ENCODE measurements at places on chromosomes 5 and 9.

- DNase-seq, result no peak
Observed at GRCh38 chr5:42306287-42306686, 117.0 kb upstream of the GHR start.

DNA sequence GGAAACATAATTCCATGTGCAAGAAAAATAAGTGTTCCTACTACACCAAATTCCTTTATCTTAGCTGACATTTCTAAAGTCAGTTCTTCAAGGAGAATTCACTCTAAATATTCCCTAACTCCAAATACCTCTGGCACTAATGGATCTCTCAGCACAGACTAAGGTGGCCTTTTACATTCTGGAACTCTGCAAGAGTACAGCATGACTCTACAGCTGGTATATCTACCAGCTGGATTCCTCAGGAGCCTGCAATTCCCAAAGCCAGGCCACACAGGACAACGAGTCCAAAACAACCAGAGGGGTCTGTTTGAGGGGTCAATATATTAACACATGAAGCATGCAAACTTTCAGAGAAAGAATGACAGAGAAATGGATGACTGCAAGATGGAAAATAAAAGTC, 27.2 kb downstream of the TMEM245 start:
- no peak for DNase-seq

GRCh38 chr9:114137831-114138230, 17.5 kb upstream of the COL27A1 start:
- no peak for DNase-seq

GRCh38 chr9:134750450-134751155, 109.0 kb downstream of the COL5A1 start:
- DNase-seq, result no peak

GRCh38 chr5:64163746-64164145, 1.9 kb upstream of the RNF180 start:
- DNase-seq, result no peak

DNA sequence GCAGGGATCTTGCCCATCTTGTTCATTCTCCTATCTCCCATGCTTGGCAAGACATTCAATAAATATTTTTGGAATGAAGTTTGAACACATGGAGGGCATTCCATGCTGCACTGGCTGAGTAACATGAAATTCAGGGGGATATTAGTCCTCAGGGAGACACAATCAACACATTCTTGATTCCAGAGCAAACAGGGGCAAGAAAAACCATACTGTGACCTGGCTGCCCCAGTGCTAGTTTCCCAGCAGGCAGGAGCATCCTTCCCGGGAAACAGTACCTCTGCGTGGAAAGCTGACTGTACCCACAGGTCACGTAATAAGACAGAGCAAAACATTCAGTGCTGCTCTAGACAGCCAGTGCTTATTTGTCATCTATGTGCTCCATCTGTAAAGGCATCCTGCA, 66.3 kb upstream of the SPOCK1 start:
- DNase-seq, result no peak

DNA sequence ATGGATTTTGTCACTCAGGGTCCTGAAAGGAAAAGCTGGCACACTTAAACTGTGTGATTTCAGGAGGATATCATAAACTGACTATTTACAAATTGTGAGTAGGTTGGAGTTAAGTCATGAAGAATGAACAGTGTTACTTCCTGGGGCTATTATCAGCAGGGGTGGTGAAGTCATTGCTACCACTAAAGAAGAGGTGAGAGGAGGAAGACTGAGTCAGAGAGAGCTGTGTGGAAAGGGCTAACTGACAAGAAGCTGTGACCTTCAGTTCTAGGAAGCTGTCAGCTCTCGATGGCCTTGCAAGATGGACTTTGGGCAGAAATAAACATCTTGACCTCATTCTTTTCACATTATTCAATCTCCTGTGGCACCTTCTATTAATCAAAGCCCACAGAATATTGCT, 72.3 kb upstream of the STARD4 start:
- DNase-seq, result no peak

DNA sequence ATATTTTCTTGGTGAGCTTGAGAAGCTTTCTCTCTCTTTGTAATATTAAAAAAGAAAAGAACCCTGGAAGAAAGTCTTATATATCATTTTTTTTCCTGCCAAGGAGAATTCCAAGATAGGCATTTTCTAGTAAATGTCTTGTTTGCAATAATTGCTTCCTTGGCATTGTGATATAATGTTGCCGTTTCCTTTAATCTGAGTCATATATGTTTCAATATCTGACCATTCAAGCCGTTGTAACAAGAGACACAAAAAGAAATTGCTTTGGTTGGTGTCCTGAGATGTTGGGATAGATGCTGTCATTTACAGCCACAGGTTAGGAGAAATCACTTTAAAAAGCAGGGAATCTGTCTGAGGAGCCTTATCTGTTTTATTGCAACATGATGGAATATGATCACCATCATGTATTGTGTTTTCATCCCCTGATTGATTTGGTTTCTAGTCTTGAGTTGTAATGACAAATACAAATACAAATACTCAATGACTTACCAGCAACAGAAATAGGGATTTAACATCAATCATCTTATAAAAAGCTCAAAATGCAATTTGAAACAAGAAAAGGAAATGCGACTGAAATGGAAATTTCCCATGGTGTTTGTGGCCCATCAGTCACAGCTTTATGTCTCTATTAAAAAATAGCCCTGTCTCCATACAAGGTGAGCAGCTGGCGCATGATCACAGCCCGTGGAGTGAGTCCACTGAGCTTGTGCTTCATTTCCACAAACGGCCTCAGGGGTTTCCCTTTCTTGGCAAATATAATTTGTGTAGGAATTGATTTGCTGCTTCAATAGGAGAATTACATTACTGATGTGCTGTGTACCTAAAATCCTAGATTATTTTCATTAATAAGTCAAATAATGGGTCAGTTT, 250.1 kb upstream of the TRPC7 start:
- DNase-seq, result no peak

- no peak for DNase-seq
Observed at GRCh38 chr5:59766427-59767210, 126.9 kb downstream of the PDE4D start.

GRCh38 chr5:86617309-86617755, 409 bp upstream of the COX7C start:
- no peak for DNase-seq

DNA sequence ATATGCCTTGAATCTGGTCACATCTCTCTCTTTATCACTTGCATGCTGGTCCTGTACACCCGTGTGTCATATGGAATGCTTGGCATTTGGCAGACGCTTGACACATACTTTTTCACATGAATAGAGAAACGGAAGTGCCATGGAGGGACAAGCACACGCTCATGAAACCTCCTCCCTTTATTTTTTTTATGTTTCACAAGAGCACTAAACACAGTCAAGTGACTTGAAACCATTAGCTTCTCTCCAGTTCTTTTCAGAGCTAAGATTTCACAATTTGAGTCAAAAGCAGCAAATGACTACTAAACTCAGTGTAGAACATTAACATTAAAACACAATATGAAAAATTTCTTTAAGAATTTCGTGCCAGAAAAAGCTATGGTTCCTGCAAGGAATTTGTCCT, 151.1 kb downstream of the DOCK2 start:
- DNase-seq, result peak; percentile 21

- no peak for DNase-seq
Observed at GRCh38 chr5:132754947-132755346, 7.7 kb downstream of the CCNI2 start.

DNA sequence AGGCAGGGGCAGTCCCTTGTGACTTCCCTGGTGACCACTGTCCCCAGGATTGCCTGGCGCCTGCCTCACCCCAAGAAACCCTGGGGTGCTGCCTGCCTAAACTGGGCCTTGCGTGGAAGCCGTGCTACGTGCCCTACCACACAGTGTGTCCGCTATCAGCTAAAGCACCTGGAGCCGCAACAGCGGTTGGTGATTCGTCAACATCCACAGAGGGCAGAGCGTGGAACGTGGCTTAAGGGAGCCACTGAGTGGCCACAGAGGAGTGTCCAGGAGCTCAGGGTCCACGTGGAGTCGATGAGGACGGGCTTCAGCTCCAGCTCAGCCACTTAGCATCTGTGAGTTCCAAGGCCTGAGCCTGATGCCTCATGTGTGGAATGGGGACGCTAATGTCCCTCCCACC, 25.3 kb downstream of the LAMC3 start:
- no peak for DNase-seq

GRCh38 chr9:68703672-68704071, 1.4 kb upstream of the PIP5K1B start:
- no peak for DNase-seq

DNA sequence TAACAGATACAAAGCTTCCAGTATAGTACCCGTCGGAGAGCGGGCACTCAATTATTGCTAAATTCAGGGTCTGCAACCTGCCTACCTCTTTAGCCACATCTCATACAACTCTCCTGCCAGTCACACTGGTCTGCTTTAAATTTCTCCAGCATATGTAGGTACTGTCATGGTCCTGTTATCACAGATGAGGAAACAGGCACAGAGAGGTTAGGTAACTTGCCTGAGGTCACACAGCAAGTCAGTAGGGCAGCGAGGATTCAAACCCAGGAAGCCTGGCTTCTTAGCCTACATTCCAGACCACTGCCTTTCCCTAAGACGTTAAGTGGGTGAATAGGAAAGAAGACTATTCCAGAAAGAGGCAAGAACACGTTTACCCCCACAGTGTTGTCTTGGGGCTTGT, 186.0 kb upstream of the NFIB start:
- no peak for DNase-seq

GRCh38 chr5:43161244-43161643, 30.8 kb upstream of the NIM1K start:
- peak; percentile 23 for DNase-seq

- no peak for DNase-seq
Observed at GRCh38 chr9:134420281-134420845, 94.1 kb downstream of the RXRA start.

- no peak for DNase-seq
Observed at GRCh38 chr9:125536776-125537175, 170.2 kb downstream of the MAPKAP1 start.

DNA sequence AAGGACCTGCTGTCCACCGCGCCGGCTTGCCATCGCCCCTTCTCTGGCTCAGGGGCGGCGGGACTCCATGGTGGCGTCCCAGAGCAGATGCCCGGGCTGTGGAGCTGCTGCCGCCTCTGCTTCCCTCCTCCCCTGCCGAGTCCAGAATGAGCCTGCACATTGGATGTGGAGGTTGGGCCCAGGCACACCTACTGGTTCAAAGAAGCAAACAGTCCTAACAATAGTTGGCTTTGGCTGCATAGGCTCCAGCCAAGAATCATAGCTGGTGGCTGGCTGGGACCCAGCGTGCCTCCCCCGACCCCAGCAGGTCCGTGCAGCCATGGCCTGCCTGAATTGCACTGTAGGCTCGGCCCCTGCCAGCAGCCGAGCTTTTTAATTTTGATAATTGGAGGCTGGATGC, 25.8 kb downstream of the ADAMTSL2 start:
- no peak for DNase-seq

DNA sequence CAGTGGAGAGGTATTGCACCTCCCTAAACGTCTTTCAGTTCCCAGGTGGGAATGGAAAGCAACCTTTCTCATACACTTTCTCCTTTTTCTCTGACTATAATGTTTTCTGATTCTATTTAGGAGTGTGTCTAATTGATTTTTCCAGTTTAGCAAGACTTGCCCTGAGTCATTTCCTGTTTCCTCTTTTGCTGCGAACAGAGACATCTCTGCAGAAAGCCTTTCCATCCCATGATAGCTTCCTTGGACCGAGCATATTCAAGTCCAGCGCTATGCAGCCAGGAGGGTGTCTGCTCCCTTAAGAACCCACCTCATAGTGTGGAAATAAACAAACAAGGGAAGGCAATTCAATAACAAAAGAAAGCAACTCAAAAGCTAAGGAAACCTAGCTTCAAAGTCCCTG, 60.0 kb upstream of the CDH6 start:
- DNase-seq, result no peak

GRCh38 chr9:78146241-78146640, 89.6 kb upstream of the CEP78 start:
- no peak for DNase-seq

DNA sequence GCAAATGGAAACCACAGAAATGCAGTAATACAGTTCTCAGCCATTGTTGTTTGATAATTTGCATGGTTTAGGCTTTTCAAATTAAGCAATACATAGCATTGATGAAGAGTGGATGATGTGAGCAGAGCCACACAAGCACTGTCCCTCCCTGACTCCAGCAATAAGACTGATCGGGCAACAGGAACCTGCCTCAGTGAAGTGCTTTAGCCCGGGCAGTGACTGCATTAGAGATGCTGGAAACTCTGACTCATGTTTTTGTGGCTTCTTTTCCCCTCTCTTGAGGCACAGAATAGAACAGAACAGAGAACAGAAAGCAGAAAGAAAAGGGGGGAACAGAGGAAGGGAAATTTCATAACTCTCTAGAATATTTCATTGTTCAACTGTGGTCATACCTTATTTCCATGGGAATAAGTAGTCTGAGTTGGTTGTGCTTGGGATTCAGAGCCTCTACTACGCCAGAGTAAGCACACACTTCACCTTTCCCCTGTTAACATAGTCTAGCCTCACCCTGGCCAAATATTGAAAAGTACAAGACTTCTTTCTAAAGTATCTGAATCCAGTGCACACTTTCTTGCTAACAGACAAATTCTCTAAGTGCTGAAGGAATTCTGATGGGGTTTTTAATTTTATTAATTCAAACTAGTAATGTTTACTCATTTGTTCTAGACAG, 164.8 kb upstream of the VCAN start:
- DNase-seq, result peak; percentile 68

DNA sequence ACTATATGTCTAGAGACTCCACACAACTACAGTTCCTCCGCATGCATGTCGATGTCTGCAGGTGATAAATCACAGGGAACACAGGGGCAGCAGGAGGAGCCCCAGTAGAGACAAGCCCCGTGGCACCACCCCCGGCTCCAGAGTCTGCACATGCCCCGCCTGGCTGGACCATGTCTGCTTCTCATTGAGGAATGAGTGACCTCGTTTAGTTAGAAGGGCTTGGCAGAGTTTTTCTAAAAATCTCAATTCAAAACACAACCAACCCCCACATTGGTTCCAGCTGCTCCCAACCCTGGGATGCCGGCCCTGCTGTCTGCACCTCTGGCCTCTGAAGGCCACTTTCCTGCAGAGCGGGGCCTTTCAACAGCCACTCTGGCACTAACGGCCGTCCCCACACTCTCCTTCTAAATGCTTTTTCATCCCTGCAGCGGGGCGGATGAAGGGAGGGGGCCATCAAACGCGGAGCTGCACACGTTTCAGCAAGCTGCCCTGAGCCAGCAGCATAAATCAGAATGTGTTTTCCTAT, 106.3 kb downstream of the ROR2 start:
- no peak for DNase-seq

- no peak for DNase-seq
Observed at GRCh38 chr5:58493141-58493540, 1.9 kb downstream of the GAPT start.

GRCh38 chr9:128271512-128271911, 4.3 kb downstream of the GOLGA2 start:
- DNase-seq, result no peak

DNA sequence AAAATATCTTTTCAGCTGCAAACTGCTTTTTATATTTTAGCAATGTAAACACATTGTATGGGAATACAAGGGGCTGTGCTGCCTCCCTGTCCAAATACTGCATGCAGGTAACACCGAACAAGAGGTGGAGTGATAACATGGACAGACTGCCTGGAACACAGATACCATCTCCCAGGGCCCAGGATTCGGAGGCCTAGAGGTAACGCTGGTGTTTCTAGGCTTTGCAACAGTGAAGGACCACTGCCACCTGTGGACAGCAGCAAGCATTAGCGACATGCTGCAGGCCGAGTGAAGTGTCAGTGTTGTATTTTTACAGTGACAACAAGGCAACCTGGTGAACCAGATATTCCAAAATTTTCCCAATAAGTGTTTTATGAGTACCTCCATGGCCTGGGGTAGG, 379.1 kb downstream of the DMRT2 start:
- DNase-seq, result no peak

GRCh38 chr5:120413686-120414085, 50.4 kb upstream of the PRR16 start:
- DNase-seq, result no peak

- DNase-seq, result no peak
Observed at GRCh38 chr9:18791074-18791473, 241.9 kb downstream of the SAXO1 start.
